ENCODE measurements at places on chromosomes 7 and 10.

- ATAC-seq = no peak
These were observed 28.3 kb downstream of the PPP1R3A start for GRCh38 chr7:113890331-113891030.

DNA sequence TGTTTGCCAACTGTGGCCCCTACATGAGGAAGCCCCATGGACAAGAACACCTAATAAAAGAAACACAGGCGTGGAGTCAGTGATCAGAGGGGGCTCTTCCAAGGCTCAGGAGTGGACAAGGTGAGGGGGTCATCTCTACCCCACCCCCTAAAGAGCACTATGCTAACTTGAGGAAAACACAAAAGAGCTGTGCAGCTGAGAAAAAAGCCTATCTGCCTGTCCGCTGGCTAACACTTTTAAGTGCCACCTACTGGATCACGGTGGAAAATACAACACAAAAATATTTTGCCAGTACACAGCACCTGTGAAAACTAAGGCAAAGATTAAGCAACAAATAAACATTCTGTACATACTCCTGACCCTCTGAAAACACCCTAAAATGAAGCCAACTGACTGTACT, 53.1 kb upstream of the COBL start:
- ATAC-seq = no peak

DNA sequence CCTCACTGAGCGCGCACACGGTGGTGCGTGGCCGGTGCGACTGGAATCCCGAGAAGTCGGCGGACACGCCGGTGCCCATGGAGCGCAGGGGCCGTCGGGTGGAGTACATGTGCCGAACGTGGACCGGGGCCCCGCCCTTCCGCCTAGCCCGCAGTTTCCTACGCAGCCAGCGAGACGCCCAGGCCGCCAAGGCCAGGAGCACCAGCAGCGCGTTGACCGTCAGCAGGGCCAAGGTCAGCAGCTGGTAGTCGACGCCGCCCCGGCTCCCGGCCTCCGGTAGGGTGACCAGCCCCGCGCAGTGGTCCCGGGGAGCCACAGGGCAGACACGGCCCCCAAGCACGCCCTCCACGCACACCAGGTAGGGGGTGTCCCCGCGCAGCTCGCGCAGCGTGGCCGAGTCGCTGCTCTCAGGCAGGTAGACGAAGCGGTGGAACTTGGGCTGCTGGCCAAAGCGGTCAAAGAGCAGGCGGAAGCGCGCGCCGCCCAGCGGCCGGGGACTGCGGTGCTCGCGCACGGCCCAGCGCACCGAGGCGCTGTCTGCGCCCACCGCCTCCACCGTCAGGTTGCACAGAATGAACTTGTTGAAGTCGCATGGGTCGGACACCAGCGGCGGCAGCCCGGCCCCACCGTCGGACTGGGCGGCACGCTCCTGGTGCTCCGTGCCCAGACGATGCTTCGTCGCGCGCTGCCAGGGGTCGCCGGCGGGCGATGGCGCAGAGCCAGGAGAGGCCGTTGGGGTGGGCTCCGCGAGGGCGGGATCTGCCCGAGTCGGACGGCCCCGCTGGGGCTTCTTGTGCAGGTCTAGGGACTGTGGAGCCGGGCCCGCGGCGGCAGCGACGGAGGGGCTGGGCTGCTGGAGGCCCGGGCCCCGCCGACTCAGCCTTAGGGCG, 2.2 kb downstream of the TRIL start:
- peak; percentile 58 for ATAC-seq

DNA sequence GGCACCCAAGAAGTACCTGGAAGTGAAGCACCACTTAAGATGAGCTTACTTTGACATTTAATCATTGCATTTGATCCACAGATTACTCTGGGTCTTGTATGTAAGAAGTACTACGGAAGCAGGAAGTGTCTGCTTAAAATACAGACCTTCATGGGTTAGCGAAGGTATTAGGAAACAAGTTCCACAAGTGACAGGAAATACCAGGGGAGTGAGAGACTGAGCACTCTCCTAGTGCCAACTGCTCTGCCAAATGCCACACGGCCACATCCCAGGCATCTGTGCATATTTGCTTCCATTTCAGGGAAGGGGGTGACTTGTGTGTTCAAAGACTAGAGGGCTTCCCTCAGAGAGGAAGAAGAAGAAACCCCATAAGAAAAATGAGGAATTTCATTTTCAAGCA, 57.2 kb upstream of the ANK3 start:
- ATAC-seq = no peak

DNA sequence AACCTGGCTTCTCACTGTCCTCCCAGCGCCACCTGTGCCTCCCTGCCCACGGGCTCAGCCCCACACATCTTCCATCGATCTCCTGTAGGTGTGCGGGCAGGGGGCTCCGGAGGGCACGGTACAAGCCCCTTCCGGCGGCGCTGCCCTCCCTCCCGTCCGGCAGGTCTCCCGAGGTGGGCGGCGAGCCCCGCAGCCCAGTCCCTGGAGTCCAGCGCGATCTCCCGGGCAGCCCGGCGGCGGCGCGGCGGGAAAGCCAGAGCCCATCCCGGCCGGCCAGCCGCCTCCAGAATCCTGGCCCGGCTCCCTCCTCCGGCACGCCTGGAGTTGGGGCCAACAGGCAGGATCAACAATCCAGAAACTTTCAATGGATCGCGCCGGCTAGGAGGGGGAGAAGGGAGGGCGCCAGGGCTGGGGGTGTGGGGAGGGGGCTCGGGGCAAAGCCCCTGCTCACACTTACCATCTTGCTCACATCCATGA, 100.1 kb downstream of the HIP1 start:
- ATAC-seq = peak; percentile 75

GRCh38 chr10:73931767-73932619, 21.1 kb downstream of the PLAU start:
- ATAC-seq = no peak

DNA sequence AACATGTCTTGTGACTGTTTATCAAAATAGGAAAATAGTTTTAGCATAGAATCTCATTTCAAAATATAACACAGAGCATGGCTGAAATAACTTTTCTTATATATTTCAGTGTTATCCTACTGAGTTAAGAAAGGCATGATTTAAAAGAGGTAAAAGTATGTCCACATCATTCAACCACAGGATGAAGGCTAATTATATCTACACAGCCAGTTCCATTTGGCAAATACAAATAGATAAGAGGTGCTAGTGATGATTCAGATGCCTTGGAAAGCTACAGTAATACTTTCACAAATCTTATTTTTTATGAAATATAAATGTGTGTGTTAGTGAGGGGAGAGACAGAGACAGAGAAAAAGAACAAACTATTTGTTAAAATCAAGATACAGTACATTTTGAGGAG, 42.9 kb upstream of the PCDH15 start:
- no peak for ATAC-seq

DNA sequence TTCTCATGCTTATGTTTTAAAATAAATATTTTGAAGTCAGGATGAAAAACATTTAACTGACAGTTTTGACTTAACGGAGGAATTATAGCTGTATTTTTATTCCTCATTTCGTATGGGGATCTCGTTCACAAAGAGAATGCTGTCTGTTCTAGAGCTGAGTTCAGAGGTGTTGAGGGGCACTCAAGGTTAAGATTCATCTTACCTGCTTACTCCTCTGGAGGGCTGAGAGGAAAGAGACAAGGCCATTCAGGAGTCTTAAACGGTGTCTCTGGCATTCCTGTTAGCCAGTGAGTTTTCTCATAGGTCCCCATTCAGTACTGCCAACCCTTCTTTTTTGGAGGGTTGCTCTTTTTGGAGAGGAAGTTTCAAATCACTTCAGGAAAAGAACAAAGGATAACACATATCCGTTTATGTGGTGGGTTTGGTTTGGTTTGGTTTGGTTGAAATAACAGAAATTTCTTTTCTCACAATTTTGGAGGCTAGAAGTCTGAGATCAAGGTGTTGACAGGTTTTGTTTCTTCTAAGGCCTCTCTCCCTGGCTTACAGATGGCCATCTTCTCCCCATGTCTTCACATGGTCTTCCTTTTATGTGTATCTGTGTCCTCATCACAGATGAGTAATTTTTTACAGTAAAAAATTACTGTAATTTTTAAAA, 23.1 kb downstream of the CALHM2 start:
- no peak for ATAC-seq

DNA sequence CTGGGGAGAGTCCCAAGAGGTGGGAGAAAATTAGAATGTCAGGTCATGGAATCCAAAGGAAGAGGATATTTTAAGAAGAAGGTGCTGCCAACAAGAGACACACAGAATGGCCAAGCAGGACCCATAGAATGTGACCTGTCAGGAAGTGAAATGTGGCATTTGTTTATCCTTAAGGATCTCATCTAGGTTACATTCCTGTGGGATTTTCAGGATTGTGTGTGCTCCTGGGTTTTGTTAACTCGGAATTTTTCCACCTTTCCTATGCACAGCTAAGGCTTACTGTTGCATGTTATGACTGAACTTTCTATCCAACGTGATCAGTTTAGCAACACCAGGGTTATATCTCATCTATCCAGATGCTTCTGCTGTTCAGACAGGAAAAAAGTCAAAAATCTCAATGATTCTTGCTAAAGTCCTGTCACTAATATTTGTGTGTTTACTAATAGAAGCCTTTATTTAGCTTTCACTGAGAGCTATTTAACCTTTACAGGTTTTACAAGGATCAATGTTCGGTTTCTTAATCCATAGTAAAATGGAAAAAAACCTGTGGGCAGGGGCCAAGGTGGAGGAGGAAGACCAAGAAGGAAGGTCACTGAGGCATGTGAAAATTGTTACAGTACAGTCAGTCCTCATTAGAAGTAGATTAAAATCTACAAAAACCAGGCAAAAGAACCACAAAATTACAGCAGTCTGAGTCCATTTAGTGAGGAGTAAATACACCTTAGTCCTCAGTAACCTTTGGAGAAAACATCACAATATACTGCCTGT, 437.8 kb upstream of the NPVF start:
- no peak for ATAC-seq

GRCh38 chr7:22561895-22562593, 62.1 kb upstream of the STEAP1B start:
- ATAC-seq = no peak

DNA sequence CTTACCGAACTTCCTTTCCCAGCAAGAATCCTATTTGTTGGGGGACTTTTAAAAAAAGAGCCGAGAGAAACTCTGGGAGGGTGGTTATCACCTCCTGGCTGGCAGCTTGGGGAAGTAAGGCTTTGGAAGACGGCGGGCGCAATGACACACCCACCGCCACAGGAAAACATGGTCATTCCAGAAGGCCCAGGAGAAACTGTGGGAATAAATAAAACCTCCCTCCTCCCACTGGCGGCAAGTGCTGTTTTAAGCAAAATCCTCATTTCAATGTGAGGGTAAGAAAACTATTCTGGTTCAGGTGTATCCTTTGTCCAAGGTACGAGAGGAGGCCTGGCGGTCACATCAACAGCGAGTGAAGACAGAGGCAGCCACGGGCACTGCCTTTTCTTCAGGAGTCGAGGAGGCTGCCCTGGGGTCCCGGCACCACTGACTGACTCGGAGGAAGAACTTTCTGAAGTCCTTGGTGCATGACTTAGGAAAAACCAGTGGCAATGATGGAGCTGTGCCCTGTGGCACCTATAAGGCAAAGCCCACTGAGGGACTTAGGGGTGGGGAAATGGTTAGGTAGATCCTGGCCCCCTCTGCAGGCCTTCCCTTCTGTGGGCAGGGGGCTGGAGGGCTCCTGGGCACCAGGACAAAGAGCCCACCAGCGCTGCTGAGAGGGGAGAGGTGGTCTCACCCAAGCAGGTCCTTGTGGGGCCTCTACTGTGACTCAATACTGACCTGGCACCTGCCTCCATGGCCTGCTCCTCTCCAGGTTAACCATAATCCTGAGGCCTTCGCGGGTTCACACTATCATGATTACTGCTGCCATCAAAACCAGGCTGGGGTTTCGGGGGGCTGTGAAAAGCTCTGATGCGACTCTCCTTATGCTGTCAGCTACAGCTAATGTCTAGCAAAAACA, 21.4 kb downstream of the DNAJB12 start:
- no peak for ATAC-seq

- ATAC-seq = no peak
These were observed 1.4 kb downstream of the EPHB4 start for GRCh38 chr7:100825751-100826513.

DNA sequence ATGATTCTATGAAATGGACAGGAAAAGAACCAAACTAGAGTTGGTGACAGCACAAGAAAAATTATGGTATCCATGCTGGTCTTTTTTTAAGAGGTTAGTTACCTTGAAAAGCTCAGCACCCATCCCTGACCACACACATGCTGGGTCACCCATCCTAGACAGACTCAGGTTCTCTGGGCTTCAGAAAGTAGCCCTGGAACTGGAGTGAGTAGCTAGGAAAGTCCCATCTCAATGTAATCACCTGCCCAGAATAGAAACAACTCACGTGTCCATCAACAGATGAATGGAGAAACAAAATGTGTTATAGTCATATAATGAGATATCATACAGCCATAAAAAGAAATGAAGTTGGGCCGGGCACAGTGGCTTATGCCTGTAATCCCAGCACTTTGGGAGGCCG, 37.0 kb downstream of the GSDME start:
- ATAC-seq = no peak

DNA sequence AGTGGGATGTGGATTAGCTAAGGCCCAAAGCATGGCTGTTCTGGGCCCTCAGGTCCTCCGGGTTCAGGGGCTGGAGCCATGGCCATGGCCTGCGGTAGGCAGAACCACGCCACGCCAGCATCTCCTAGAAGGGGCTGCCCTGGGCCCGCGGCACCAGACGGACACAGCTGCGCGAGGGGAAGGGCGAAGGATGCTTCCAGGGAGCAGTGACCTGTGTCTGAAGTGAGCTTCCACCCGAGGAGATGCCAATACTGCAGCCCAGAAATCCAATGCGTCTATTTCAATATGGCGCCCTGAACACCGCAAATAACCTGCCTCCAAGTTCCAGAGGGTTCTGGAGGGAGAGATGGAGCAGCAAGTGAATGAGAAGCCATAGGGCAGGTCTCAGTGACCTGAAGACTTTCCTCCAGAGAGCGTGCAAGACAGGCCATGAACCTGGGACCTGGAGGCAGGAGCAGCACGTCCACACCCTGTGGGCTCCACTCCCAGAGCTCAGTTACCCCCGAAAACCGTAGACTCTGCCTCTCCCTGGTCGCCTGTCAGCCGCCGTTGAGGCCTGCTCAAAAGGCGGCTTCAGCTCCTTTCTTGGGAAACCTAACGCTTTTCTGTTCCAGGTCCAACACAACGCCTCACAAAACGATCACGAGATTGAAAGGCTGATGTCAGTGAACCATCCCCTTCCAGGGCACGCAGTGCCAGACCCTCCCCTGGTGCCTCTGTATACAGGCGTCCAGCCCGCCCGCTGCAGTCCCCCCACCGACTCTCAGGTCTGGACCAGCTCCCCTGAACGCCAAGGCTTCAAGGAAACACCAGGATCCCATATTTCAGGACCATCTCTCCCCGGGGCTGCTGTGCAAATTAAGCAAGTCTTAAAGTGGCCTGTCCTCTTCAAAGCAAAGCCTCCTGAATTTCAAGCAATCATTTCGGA, 37.4 kb downstream of the AMZ1 start:
- ATAC-seq = no peak

Measured in gastroesophageal sphincter (tissue), 4 donors.